ENCODE measurements at places on chromosomes 4 and X.

GRCh38 chrX:63258144-63258543 is 93.0 kb downstream of the SPIN4 start:
- no peak for DNase-seq

GRCh38 chr4:172143605-172144314 is 330.6 kb downstream of the GALNTL6 start:
- no peak for DNase-seq

DNA sequence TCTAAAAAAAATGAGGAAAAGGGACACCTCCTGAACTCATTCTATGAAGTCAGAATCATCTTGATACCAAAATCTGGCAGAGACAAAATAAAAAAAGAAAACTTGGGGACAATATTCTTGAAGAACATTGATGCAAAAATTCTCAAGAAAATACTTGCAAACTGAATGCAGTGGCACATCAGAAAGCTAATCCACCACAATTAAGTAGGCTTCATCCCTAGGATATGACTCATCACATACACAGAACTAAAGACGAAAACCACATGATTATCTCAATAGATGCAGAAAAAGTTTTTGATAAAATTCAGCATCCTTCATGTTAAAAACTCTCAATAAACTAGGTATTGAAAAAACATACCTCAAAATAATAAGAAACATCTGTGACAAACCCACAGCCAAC is 98.3 kb downstream of the FAM47B start:
- DNase-seq: no peak

- DNase-seq: no peak
Observed at GRCh38 chrX:18448416-18448815, 23.0 kb downstream of the CDKL5 start.

- DNase-seq: peak; percentile 11
Observed at GRCh38 chr4:164748375-164748774, 5.6 kb upstream of the SMIM31 start.

DNA sequence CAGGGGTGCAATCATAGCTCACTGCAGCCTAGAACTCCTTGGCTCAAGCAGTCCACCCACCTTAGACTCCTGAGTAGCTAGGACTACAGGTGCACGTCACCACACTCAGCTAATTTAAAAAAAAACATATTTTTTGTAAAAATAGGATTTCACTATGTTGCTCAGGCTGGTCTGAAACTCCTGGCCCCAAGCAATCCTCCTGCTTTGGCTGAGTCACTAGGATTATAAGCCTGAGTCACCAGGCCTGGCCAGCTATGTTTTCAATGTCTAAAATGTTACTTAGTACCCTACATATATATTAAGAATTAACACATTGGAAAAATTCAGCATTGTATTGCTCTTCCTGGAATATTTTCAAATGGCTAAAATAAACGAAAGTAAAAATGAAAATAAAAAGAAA is 37.5 kb downstream of the PNPLA4 start:
- no peak for DNase-seq

GRCh38 chr4:11881947-11882346 is 453.3 kb upstream of the HS3ST1 start:
- no peak for DNase-seq

- no peak for DNase-seq
Observed at GRCh38 chr4:2733844-2734574, 22.1 kb downstream of the TNIP2 start.

DNA sequence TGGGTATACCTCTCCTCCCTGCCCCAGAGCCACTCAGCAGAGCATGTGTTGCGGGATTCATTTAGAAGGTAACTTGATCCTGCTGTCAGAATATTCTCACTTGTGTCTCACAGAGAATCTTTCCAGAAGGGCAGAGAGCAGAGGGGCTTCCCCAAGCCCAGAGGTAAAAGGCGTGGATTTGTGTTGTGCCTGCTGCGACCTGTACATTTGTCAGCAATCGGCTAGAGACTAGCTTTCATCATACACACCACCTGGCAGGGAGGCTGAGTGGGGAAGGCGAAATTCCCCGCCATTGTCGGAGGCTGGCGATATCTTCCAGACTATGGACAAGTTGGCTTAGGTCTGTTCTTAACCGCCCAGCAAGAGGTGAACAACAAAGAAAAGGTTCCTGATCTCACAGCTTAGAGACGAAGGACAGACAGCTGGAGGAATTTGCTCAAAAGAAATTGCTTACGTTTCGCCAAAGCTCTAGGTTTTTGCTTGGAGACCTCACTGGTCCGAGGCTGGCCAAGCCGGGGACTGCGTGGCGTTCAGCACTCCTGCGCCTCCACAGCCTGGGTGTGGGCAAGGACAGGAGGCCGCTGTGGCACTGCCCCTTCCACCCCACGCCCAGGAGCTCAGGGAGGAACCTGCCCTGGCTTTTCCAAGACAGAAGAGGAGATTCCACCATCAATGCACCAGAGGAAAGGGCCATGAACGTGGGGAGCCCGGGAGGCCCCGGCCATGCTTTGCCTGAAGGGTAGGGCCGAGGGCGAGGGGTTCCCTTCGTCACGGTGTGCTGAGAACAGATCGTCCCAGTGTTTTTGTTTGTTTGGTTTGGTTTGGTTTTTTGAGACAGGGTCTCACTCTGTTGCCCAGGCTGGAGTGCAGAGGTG is 69.4 kb downstream of the DCTD start:
- no peak for DNase-seq

GRCh38 chrX:41257801-41258200 is 76.2 kb upstream of the DDX3X start:
- DNase-seq: no peak

- DNase-seq: no peak
Observed at GRCh38 chr4:83180431-83180968, 66.0 kb upstream of the PLAC8 start.

DNA sequence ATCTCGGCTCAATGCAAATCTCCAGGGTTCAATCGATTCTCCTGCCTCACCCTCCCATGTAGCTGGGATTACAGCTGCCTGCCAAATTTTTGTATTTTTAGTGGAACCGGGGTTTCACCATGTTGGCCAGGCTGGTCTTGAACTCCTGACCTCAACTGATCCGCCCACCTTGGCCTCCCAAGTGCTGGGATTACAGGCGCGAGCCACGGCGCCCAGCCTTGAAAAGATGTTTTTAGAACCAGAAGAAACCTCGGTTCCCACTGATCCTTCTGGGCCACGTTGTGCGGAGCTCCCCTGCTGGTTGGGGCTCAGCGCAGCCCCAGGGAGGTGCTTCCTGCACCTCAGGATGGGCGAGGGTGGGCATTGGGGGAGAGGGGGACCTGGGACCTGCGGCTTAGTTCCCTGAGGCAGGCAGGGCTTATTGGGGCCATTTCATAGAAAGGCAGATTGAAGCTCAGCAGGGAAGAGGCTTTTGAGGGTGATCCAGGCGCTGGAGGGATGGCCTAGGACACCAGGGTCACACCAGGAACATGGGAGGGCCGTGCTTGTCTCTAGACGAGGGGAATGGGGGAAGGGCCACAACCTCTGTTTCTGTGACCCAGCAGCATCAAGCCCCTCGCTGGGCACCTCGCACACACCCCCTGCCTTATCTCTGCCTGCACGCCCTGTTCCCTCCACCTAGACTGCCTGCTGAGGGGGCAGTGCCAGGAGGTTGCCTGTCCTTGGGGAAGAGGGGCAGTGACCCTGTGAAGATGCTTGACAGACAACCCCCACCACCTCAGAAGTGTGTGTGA is 6.3 kb upstream of the ADD1 start:
- DNase-seq: no peak

- no peak for DNase-seq
Observed at GRCh38 chrX:149298111-149298510, 207.0 kb downstream of the IDS start.

- no peak for DNase-seq
Observed at GRCh38 chr4:98867648-98868047, 61.3 kb downstream of the EIF4E start.

DNA sequence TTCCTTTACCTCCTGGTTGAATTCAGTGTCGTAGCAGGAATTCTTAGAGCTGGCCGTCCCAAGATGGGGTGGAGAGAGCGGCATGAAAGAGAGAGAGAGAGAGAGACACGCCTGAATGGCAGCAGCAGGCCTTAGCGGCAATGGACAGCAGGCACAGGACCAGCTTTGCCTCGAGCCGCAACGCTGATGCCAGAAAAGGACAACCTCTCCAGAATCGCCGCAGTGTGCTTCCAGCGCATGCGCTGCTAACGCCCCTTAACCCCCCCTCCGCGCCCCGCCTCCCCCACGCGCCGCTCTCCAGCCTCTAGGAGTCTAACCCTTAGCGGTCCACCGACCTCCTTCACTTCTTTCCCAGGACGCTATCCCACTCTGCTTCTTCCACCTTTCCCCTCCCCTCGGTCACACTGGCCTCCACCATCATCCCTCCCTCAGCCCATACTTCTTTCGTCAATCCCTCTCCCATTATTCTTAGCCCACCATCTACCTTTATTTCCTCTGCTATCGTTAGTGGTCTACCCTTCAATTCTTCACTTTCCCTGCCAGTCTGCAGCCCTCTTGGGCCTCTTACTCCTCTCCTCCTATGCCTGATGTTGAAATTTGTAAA is 10.5 kb upstream of the ZCCHC13 start:
- DNase-seq: peak; percentile 79

DNA sequence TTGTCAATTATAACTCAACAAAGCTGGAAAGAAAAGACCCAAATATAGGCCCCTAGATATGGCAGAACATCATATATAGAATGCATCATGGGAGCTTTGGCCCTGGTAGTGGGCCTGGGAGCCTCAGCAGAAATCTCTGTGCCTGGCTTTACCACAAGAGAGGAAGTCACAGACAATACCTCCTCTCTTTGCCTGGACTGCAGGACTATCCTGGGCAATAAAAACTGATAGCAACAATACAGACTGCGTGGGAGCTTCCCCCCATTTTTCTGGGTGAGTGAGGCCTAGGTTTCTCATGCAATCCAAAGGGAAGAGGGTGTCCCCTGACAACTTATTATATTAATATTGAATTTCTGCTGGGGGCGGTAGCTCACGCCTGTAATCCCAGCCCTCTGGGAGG is 64.0 kb upstream of the NFKB1 start:
- DNase-seq: no peak

DNA sequence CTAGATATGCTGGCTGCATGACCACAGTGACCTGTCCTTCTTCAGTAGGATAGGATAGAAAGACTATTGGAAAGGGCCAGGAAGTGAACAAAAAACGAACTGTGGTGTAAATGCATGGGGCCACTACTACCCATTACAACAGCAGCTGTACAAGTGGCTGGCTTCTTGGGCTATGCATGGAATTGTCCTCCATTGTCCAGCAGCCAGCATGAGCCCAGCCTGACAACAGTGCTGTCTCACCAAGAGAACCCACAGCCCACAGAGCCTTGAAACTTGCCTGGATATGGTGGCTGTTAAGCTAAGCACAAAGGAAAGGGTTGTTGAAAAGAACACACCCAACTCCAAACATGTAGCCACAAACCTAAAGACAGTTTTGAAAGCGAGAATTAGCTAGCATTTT is 330.2 kb upstream of the F9 start:
- no peak for DNase-seq

DNA sequence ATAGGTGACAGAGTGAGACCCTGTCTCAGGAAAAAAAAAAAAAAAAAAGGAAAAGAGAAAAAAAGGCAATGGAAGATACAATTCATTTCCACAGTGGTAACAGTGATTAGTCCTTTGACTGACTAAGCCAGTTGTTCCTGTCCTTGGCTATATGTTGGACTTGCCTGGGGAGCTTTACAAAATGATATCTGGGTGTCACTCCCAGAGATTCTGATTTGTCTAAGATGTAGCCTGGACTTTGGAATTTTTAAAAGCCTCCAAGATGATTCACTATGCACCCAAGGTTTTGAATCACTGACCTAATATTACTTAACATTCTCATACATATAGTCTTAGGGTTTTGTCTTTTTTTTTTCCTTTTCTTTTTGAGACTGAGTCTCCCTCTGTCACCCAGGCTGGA is 16.9 kb downstream of the HELQ start:
- DNase-seq: no peak

GRCh38 chr4:52783069-52783468 is 31.8 kb upstream of the ERVMER34-1 start:
- no peak for DNase-seq

- DNase-seq: peak; percentile 67
Observed at GRCh38 chr4:122716825-122717448, 15.6 kb upstream of the BBS12 start.

GRCh38 chrX:17968367-17968766 is 107.3 kb upstream of the RAI2 start:
- DNase-seq: no peak

DNA sequence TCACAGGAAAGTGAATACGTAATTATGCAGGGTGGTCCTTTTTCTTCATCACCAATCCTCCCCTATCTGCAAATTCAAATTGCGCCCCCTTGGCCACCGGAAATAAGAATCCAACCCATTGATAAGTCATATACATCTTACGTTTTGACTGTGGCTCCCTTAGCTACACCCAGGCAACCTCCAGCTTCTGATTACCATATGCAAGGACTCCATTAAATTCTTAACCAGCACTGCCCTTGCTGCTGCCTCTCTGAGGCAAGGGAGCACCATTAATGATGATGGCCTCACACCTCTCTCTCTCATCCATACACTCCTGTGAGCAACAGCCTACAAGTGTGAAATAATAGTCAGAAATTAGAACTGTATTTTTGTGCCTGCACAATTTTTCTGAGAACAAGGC is 106.0 kb upstream of the NOCT start:
- no peak for DNase-seq

DNA sequence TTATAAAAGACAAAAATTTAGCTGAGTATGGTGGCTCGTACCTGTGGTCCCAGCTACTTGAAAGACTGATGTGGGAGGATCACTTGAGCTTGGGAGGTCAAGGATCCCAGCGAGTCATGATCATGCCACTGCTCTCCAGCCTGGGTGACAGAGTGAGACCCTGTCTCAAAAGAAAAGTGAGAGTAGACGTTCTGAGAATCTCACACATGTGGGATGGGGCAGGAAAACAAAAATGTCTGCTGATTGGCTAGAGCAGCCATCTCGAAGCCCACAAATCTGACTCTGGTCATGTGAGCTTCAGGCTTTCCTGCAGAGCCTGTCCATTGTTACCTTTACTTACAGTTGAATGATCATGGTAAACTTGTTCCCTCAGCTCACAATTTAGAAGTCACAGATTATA is 23.1 kb upstream of the SLC9A7 start:
- DNase-seq: no peak

DNA sequence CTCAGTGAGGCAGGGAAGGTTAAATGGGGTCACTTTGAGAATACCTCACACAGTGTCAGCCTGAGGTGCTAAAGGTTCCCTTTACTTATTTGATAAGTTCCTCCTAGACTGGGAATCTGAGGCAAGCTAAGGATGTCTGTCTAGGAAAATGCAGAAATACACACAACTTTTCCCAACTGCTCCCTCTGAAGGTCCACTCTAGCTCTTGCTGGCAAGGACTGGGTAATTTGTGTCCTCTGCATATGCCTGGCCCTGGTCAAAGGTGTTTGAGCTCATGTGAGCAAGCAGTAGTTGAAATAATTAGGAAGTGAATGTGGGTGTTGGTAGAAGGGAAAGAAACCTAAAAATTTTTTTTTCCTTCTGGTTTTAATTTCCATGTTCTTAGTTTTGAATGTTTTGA is 21.3 kb downstream of the TXLNG start:
- DNase-seq: no peak

DNA sequence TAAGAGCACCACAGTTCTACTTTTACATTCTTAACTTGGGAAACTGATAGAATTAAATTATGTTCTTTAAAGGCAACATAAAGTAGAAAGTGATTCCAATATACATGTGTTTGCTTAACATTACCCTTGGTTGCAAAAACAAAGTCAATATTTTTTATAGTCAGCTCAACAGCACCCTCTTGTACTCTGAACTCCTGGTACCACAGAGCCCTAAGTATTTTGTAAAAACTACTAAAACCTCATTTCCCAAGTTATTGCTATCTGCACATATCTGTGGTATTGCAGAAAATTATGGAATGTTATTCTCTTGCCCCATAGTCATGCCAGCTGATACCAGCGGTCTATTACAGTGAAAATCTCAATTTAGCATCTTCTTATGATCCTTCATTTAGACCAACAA is 2.9 kb downstream of the KIF4A start:
- no peak for DNase-seq
